ENCODE measurements at places on chromosomes 16 and 17.

DNA sequence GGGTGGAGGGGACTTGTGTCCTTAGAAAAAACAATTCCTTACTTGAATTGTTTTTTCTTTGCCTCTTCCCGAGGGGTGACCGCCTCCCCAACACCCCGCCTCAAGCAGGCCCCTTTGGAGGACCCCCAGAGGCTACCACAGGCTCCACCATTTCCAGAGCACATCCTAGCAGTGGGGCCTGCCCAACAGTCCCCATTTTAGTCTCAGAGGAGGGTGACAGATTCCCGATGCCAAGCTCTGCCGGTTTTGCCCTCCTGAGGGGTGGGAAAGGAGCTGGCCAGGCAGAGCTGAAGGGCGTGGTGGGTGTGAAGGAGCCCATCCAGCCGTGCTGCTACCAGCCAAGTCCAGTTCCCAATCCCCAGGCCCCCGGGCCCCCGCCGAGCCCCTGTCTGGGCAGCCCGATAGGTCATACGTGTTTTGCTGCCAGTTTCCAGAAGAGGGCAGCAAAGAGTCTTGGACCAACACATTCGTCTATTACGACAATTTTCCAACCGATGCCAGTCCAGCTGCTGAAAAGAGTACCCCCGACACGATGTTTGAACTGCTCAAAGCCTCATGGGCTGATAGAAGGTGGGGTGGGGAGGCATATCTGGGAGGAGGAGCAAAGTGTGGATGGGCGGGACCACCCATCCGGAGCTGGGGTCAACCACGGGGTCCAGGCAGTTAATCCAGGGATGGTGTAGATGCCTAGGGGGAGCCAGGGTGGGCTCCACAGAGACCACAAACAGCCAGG, 18.8 kb upstream of the GAA start:
- peak; percentile 15 for DNase-seq

GRCh38 chr17:40663252-40663651, 1.7 kb downstream of the KRT222 start:
- DNase-seq, result no peak

DNA sequence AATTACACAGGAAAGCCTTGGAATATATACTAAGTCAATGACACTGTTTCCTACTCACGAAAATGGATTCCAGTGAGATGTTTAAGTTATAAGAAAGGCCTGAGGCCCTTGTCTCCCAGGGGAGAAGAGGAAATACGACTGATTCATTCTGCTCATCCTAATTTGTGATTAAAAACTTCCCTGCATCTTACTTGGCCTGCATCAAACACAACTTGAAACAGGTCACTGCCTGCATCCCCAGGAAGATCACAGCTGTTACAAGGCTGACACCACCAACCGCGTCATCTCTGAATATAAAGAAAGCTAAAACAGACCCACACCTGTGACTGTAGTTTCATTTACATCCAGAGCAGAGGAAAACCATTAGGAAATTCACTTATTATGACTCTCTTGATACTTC, 121.9 kb downstream of the DNAH3 start:
- DNase-seq, result no peak

- peak; percentile 26 for DNase-seq
These were observed 43.4 kb upstream of the ICAM2 start for GRCh38 chr17:64063766-64064224.

- DNase-seq, result no peak
These were observed 7.5 kb upstream of the ODF4 start for GRCh38 chr17:8332128-8332527.
